ENCODE measurements at places on chromosomes 1 and 21.

- no peak for DNase-seq
Observed at GRCh38 chr1:55055951-55056631, 16.7 kb downstream of the PCSK9 start.

DNA sequence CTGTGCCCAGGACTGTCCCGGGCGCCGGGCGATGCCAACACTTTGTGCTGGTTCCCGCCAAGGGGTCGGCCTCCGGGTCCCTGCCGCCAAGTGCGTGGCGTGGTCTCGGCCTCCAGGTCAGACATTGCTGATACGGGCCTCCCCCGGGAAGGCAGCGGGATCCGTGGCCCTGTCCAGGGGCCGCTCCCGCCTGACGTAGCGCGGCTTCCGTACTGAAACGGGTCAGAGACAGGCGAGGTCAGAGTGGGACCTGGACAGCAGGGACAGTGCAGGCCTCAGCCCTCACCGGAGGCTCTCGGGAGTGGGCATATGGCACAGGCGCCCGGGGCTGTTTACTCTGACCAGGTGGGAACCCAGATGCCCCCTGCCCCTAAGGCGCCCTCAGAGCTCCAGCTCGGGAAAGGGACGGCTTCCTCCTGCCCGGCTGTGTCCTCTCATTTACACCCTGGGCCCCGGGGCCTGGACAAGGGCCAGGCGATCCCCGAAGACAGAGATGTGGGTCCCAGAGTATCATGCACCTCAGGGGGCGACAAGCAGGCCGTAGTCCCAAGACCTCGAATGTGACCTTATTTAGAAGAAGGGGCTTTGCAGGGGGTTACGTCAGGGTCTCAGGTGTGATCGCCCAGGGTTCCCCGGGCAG, 8.8 kb upstream of the RNF223 start:
- no peak for DNase-seq

DNA sequence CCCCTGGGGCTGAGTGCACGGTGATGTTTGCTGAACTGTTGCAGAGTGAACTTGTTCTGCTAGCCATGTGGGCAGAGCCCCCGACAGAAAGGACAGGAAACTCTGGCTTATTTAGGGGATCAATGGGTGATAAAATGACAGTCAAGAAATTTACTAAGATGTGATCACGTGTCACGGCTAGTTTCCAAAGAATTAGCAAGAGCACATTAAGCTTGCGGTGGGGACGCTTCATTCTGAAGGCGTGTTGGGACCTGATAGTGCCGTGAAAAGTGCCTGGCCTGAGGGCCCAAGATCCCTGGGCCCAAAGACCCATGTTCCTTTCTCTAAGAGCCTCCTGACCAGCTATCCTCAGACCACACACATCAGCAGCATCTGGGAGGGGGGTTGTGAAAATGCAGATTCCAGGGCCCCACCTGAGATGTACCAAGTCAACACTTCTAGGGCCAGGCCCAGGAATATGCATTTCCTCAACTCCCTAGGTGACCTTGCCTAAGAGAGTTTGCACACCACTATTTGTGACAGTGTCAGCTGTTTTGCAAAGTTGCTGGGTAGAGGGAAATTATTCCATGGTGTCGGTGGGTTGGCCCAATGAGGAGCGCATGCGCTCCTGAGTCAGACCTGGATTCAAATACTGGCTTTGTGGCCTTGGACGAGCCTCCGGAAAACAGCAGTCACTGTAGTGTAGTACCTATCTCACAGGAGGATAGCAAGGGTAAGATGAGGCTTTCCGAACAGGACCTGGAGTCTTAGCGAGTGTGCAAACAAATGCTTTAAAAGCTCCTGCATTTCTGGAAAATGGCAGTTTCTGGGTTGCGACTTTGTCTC, 77.5 kb downstream of the SPSB1 start:
- no peak for DNase-seq

- no peak for DNase-seq
Observed at GRCh38 chr1:102628109-102628613, 480.2 kb downstream of the COL11A1 start.

GRCh38 chr1:158176399-158176798, 4.3 kb upstream of the CD1D start:
- no peak for DNase-seq

DNA sequence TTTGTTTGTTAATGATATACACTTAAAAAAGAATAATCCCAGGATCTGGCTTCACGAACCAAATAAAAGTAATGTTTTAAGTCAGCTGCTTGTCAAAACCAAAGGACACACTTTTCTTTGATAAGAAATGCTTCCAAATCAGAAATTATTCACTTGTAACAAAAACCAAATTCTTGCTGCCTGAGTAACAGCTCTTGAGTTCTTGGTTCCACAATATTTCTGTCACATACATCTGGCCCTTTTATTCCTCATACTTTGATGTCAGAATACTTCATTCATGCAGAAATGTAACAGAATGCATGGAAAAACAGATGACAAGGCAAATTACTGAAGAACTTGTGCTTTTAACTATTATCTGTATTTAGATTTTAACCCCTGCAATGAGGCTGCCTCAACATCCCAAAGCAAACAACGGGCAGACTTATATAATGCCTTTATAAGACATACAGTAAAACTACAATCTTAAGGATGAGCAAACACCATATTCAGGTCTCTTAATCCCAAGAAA, 1.5 kb downstream of the VAMP4 start:
- DNase-seq: no peak

- DNase-seq: no peak
Observed at GRCh38 chr1:7566417-7567375, 204.4 kb upstream of the VAMP3 start.
